ENCODE measurements at places on chromosomes 1 and 21.

DNA sequence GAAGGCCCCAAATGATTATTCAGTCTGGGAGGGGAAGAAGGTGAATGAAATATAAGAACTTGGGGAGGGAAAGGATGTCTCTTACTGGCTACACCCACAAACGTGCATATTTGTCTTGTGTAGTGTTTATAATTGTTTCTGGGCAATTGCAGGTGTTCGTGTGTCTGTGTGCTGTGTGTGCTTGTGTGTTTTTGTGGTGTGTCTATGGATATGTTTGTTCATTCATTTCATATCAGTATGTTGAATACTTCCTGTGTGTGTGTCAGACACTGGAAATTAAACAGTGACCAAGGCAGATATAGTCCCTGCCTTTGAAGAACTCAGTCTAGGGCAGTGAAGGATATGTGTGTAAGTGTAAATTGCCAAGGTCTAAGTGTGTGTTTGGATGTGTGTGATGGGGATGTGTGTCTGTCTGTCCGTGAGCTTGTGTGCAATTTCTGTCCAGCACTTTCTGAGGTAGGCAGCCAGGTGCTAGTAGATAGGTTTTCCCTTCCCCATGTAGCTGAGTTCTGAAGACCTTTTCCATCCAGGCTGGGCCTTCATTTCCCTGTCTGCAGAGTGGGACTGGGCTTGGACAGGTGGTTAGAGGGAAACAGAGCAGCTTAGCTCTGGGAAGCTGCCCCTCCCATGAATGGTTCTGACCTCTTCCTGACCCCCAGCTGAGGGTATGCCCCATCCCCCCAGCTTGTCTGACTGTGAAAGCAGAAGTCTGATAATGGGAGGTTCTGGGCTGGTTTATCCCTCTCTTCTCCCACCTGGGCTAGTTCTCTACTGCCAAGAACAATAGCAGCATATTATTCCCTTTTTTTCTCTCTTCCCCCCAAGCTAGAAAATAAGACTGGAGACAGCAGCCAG is 3.8 kb downstream of the AGO1 start:
- no peak for DNase-seq

DNA sequence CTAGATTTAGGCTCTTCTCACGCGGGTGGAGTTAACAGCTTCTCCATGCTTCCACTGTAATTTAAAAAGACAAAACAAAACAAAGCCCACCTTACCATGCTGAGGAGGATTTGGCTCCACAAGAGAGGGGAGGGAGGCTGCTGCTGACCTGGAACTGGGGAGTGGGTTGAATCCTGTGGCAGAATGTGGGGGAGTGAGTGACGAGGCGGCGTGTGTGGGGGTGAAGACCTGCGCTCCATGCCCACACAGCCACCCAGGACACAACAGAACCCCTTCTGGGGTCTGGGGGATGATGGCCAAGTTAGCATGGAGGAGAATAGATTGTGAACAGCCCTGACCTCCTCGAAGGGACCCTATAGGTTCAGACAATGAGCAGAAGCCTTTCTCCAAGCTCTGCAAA is 44.0 kb upstream of the LRRN2 start:
- DNase-seq: no peak

GRCh38 chr1:42420121-42420520 is 35.7 kb downstream of the ZMYND12 start:
- DNase-seq: no peak

DNA sequence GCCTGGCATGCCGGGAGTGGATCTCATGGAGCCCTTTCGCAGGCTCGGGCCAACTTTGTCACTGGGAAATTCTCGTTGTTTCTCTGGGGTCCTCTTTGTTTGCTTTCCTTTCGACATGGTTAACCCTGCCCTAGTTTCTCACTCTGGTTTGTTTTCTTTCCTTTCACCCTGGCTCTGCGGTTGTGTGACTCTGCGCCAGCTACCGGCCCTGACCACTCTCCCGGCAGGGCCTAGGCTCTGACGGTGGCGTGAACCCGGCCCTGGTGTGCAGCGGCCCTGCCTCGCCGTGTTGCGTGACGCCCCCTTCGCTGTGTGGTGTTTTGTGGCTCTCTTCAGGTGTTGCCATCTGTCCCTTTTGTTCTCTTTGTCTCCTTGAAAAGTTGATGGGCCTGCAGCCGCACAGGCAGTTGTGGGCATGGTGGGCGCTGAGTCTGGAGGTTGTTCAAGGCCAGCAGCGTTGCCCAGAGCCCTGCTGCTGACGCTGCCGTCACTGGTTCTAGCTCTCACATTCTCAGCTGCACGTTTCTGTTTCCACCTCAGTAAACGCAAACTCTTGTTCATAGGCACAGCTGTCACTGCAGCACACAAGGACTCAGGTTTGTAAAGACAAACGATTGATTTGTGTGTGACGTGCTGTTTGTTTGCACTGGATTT is 64.6 kb upstream of the DIP2A start:
- no peak for DNase-seq

- DNase-seq: no peak
Observed at GRCh38 chr1:54375298-54375697, 30.9 kb downstream of the SSBP3 start.

- DNase-seq: peak; percentile 35
Observed at GRCh38 chr1:225539069-225539468, 111.2 kb upstream of the LBR start.

- DNase-seq: peak; percentile 84
Observed at GRCh38 chr1:65434760-65435159, 14.3 kb downstream of the LEPR start.

DNA sequence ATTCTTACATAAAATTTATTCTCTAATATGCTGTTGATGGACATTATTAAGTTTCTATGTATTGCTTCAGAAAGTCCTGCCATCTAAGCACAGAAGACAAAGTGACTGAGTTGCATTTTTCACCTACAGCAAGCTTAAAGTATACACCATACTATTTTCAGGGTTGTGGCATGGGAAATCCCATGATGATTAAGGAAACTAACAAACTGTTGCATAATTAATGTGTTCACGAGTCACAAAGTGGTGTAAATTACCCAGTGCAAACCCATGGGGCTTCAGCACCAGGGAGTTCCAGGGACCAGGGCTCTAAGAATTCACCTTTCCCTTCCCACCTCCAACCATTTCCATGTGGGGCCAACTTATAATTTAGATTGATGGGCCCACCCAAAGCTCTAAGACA is 81.9 kb upstream of the NR5A2 start:
- peak; percentile 33 for DNase-seq

GRCh38 chr21:42156690-42157605 is 62.0 kb upstream of the ABCG1 start:
- DNase-seq: no peak

GRCh38 chr1:76103034-76103433 is 28.5 kb downstream of the ST6GALNAC3 start:
- DNase-seq: no peak

DNA sequence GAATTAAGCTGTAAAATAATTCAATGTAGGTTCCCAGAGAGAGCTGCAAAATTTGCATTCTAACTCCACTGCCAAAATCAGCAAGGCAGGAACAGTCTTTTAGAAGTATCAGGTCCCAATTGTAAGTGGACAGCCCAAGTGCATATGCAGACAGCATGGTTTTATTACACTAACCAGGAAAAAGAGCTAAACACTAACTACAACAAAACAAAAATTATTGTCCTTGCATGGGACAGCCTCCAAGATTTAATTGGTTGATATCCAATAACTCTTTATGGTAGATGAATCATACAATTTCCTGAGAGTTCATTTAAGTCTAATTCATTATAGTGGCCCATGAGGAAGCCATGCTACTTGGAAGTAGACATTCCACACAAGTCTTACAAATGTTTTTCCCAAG is 154.3 kb upstream of the ZNF648 start:
- no peak for DNase-seq

- no peak for DNase-seq
Observed at GRCh38 chr1:95520390-95520789, 286.4 kb downstream of the RWDD3 start.

DNA sequence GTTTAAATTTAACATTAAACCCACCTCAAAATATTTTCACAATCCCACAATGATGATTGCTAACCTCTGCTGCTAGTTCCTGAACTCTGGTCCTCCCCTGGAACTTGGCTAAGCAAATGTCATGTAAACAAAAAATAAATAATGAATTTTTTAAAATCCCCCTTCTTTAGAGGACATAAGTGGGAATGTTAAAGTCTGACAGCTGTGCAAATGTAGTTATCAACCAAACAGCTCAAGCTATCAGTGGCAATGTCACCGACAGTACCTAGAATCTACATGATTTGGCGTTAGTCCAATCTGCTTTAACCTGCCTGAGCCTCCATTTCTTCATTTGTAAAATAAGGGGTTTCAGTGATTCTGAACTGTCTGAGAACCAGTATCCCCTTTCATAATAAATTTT is 67.7 kb downstream of the GDAP2 start:
- no peak for DNase-seq

- DNase-seq: no peak
Observed at GRCh38 chr1:28329395-28330153, 734 bp downstream of the MED18 start.

DNA sequence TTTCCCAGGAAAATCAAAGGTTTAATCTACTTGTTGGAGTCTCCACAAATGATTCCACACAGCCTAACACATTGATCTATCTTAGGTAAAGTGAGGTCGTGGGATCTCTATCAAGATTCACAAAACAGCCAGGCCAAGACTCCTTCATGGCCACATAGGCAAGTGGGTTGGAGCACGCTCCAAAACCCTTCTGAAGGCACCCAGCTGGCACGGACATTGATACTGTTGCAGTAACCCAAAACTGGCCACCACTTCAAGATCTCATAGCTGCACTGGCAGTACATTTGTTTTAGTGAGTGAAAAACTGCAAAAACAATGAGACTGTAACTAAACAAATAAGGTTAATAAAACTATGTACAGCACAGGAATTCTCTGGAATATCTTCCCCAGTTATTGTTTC is 61.9 kb downstream of the COLGALT2 start:
- DNase-seq: no peak

GRCh38 chr1:67170751-67171573 is 4.7 kb downstream of the IL23R start:
- no peak for DNase-seq

DNA sequence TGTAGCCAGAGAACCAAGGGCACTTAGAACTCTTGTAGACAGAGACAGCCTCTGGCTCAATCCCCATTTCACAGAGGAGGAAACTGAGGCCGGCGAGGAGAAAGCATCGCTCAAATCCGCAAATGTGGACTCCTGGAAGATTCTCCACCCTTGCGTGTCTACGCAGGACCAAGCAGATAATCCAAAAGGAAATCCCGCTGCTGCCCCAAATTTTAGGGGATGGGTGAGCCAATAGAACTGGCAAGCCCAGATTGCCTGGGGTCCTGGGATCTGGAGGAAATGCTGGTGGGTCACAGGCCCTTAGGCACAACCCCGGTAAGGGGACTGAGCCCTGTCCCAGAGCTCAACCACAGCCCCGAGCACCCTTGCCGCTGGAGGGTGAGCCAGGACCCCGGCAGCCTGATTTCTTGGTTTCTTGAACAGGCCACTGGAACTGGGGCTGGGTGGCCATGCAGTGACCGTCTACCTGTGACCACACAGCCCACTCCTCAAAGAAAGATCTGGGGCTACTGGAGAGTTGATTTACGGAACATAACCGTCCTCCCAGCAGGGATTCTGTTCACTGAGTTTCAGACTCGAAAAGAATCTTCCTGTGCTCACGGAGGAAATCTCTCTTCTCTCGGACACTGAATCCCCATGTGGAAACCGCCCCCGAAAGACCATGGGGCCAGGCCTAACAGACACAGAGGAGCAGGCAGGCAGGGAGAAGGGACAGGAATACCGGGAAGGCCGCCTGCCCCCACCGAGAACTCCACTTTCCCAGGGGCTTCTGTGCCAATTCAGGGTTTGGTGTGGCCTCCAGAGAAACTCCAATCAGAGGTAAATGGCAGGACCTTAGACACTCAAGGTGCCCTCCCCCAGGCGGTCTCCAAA is 238.4 kb downstream of the NPHP4 start:
- no peak for DNase-seq

DNA sequence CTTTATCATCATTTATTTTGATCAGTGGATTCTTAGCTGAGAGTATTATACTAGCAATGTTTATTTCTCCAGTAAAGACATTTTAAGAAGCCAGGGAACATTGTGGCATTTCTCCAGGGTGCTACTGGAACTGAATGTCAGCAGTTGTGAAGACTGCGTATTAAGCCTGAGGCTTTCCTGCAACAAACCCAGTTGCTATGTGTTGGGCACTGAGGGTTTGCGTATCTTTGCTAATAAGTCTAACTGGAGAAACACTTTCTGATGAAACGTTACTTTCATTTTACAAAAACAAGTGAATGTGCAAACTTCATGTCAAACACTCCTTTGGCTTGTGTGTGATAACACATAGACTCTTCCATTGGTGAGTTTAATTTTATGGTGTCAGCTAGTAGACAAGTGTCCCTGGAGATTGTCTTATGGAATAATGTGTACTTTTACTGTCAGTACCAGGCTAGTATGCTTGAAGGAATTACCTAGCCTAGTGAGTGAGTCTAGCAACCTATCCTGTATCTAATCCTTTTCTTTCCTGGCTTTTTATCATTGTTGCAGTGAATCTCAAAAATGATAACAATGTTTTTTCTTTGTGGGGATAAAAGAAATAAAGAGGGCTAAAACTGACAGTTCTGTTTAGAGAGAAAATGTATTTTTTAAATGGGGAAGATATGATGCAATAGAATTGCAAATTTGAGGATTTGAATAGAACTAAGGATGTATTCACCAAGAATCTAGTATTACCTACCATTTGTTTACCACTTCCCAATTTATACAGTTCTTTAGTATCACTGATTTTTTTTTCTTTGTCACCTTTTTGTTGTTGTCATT is 70.1 kb downstream of the MTR start:
- no peak for DNase-seq

DNA sequence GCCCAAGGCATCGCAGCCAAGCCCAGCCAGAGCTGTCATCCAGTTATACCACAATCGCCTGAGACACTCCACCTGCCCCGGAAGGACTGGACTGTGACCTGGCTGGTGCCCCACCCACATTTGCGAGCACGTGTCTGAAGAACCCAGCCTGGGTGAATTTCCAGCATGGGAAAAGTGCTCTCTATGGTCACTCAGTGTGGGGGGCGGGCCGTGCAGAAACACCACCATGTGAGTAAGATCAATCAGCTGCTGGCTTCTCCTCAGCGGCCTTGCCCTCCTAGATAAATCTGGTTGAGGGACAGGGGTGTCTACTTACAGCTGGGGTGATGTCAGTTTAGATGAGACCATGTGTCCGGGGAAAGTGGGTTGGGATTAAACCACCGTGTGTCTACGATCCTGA is 44.8 kb downstream of the URB1 start:
- no peak for DNase-seq

- peak; percentile 39 for DNase-seq
Observed at GRCh38 chr1:94285031-94285654, 47.8 kb upstream of the ARHGAP29 start.
